ENCODE measurements at places on chromosomes 7 and 10.

- DNase-seq: no peak
These were observed 434.3 kb upstream of the AKR1E2 start for GRCh38 chr10:4391683-4392082.

DNA sequence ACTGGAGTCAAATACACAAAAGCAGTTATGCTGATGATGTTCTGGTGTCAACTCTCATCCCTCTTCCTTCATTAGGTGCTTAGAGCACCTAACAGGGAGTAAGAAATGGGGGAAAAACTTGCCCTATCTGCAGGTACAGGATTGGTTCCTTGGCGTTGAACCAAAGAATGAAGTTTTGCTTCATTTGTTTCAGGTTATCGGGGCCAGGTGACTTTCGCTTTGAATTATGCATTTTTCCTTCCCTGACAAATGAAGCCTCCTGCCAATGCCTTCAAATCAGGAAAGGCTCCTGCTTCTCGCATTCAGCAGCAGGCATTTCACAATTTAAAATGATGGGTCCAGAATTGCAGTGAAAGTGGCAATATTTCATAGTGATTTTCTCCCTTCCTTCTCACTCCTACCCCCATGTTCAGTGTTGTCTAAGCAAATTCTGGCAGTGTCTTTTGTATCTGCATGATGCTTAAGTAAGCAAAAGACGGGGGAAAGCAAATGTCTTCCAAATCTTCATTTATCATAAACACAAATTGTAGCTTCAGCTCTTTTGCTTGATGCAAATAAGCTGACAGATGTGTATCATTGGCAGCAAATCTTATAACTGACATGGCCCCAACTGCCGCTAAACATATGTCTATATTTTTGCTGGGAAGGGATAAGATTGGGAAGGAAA is 29.4 kb downstream of the DNAJB9 start:
- no peak for DNase-seq

DNA sequence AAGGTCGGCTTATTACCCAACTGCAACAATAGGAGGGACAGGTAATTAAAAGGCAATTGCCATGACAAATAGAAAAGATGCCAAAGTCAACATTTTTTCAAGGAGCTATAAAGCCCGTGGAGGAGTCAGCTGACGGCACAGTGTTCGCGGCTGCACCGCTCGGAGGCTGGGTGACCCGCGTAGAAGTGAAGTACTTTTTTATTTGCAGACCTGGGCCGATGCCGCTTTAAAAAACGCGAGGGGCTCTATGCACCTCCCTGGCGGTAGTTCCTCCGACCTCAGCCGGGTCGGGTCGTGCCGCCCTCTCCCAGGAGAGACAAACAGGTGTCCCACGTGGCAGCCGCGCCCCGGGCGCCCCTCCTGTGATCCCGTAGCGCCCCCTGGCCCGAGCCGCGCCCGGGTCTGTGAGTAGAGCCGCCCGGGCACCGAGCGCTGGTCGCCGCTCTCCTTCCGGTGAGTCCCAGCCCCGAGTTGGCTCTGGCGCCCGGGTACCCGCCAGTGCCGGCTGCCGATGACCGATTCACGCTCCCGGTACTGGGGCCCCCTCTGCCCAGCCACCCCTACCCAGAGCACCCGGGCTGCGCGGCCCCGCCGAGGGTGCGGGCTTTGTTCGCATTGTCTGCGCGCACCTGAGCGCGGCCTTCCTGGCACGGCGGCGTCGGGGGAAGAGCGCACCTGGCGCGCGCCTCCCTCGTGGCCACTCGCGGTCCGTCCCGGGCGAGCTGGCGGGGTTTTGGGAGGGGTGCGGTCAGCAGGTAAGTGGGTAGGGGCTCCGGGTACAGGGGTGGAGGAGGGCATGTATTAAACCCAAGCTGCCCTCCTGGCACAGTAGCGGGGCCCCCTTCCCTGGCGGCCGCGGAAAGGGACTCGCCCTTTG is at the start of gene VWA2:
VWA2 (plus strand) TSS at position 138 of the 877 bp plus-strand sequence. CDS start 9,460 bp downstream, outside the sequence.
- DNase-seq: no peak

- DNase-seq: no peak
These were observed 67.9 kb downstream of the DAGLB start for GRCh38 chr7:6379886-6380285.

DNA sequence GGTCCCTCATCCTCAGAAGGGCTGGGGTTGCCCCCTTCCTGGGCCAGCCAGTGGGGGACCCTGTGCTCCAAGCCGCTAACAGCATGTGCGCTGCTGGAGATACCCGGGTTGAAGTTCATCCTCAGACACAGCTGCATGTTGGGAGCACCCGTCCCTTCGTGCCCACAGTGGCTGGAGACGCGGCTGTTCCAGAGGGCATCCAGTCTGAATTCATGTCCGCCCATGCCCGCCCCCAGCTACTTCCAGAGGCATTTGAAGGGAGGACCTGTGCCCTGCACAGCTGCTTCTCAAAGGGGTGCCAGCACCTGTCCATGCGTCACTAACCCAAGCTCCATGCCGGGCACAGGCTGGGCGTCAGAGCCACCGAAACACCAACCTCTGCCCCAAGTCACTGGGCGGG is 68.1 kb upstream of the ADGRA1 start:
- no peak for DNase-seq

- DNase-seq: no peak
These were observed at the start of gene SLIT1 for GRCh38 chr10:97185326-97186058. Gene SLIT1, minus strand, starts transcription at chr10:97185959. Its CDS starts 285 bp downstream, at chr10:97185674.

- no peak for DNase-seq
These were observed 39.4 kb upstream of the TNRC18 start for GRCh38 chr7:5463031-5463430.

DNA sequence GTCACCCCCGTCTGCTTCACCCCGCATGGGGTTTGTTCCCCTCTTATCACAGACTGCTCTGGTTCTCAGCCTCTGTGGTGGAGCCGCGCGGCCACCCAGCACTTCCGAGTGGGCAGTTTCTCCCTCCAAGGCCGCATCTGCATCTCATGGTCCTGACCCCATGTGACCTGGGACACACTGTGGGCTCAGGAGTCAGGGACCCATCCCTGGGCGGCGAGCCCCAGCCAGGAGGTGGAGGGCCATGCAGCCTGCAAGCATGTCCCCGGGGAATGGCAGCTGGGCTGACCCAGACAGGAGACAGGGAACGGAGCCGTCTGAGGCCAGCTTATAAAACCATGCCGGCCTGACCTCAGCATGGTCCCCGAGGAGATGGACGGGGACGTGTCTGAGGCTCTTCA is 25.2 kb upstream of the TTYH3 start:
- no peak for DNase-seq

- DNase-seq: no peak
These were observed 22.7 kb downstream of the YKT6 start for GRCh38 chr7:44223362-44224079.

GRCh38 chr7:83652481-83652880 is 3.5 kb upstream of the SEMA3E start:
- no peak for DNase-seq

DNA sequence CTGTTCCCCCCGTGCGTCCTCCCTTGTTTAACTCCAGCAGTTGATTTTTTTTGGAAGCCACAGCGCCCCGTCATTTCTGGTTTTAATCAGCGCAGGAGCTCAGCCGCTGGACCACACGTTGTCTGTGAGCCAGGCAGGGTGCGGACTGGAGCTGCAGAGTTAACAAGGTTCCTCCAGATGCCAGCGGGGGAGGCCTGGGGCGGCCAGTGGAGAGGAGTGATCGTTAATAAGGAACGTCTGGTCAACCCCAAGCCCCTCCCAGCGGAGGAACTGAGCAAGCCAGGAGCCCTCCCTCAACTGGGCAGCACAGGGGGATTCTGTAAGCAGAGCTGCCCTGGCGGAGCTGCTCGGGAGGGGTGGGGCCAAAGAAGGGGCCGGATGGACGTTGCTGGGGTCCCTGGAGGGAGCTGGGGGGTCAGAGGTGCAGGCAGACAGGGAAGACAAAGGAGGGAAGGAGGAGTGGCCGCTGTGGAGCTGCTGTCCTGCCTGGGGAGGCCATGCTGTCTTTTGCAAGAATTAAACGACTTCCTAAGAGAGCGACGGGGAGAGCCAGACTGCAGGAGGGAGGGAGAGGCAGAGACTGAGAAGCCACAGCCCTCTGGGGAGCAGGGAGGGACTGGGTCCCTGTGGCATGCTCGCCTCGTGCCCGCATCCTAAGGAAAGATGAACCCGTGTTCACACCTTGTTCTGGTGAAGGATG is 537.1 kb upstream of the FOXK1 start:
- DNase-seq: no peak

- no peak for DNase-seq
These were observed 20.0 kb downstream of the PYROXD2 start for GRCh38 chr10:98394851-98395440.

DNA sequence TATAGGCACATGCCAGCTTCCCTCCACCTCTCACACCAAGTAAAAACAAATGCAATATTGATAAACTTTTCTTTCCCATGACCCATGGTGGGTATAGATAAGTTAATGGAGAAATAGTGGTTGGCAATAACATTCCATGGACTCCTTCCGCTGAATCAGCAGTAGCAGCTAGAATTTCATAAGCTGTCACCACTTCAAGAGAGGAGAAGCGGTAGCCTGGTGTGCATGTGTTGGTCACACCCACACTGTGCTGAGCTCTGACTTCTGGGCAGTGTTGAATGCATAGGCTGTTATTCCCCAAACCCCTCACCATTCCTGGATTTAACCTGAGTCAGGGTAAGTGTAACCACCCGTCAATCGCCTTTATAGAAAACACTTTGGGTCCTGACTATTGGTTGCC is 32.5 kb upstream of the BMPER start:
- DNase-seq: no peak

DNA sequence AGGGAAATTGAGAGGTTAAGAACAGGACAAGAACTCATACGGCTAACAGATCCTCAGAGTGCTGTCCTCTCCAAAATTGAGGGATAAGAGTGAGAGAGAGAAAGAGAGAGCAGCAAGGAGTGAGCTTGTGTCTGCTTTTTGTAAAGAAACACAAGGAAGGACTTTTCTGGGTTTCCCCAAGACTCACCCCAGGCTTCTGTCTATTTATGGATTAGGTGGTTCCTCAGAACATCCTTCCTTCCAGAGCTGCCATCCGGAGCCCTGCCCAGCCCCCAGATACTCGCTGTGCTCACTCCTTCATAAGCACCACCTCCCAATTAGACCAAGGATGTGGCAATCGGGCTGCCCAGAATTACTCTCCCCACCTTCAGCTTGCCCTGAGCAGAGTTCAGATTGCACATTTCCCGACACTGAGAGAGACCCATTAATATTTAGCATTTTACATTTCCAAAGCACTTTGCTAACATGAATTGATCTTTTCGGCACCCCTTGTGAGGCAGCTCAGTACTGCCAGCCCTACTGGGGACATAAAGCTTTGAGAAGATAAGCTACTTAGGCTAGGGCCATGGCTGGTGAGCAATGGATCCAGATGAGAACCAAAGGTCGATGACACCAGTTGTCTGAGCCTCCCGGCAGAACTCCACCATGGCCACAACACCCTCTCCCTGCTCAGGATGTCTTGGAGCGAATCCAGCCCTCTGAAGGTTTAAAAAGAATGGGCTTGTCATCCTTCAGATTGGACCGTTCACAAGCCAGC is 19.2 kb upstream of the R3HCC1L start:
- DNase-seq: no peak

DNA sequence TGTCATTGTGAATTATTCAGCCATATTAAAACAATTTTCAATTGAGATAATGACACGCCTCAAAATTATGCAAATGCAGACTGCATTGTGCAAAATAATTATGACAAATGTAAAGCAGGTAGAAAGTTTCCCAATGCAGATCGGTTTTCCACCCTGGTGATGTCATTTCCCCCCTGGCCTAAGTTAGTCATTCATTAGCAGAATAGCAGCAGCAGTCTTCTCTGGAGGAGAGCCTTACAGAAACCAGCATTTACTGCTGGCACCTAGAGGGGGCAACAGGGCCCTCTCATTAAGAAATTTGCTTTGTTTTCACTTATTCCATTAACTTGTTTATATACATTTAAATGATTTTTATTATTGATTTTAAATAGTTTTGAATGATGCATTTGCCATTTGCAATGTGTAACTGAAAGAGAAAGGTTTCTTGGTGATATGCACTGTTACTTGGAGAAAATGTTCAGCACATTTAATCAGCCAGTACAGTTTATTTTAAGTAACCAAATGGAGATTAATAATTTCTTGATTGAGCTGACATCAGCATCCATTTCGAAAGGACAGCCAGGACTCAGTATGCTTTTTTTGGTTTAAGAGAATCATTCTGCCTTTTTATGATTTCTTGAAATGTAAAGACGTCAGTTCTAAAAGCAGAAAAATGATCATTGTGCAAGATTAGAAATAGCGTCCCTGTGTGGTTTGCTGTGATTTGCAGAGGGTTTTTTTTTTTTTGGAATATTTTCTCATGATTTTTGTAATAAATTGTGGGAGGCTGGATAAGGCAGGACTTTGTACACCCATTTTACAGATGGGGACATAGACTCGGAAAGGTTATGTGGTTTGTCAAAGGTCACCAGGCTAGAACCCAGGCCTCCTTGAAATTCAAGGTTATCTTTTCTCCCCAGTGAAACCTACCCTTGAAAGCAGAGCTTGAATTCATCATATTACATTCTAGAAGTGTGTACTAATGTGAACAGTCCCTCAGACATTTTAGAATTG is 3.5 kb downstream of the ARID5B start:
- peak; percentile 37 for DNase-seq

- no peak for DNase-seq
These were observed 111.5 kb downstream of the PLXNA4 start for GRCh38 chr7:132464740-132465139.

DNA sequence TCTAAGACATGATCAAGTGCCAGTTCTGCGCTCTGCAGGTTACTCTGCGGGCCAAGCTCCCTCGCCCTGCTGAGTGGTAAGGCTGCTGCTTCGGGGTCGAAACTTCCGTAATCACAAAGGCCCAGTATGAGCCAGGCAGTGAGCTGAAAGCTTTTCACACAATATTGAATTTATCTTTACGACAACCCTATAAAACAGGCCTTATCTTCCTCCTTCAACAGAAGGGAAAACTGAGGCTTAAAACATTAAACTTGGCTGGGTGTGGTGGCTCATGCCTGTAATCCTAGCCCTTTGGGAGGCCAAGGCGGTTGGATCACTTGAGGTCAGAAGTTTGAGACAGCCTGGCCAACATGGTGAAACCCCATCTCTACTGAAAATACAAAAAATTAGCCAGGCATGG is 83.3 kb downstream of the FAM107B start:
- DNase-seq: no peak

GRCh38 chr7:38594949-38595348 is 36.2 kb downstream of the AMPH start:
- DNase-seq: no peak

GRCh38 chr7:77797734-77798393 is 370 bp downstream of the TMEM60 start:
- no peak for DNase-seq

GRCh38 chr10:102421757-102422512 is 1.3 kb downstream of the FBXL15 start:
- no peak for DNase-seq
